Activated CD8-positive, alpha-beta T cell treated with anti-CD3 and anti-CD28 coated beads, Interleukin-2, amount 10 ng/mL, durations not matched to agents 7 days and 5 days (primary cell): ENCODE measurements at places on chromosomes 1 and 21. TPM values are rescaled to one million over a fixed set of nuclear protein-coding genes. Genes with fewer than 3 reads are reported as not detected.

Gene TBX15
- not detected for total RNA-seq

Gene GLUL
- total RNA-seq: 98.0 TPM

Gene MTF2
- 63.2 TPM for total RNA-seq

Gene C1orf185
- not detected for total RNA-seq

Gene IL24
- total RNA-seq: not detected

Gene MX2
- total RNA-seq: 58.6 TPM

Gene LCK
- total RNA-seq: 488 TPM

Gene S100A9
- total RNA-seq: not detected

Gene HSD3B1
- not detected for total RNA-seq

Gene MAP3K21
- total RNA-seq: 0.45 TPM

Gene SLAMF9
- not detected for total RNA-seq

Gene SLC9C2
- not detected for total RNA-seq

Gene TSEN15
- 45.1 TPM for total RNA-seq

Gene STUM
- total RNA-seq: not detected

Gene IL19
- not detected for total RNA-seq

Gene LIPI
- not detected for total RNA-seq

Gene RPTN
- total RNA-seq: not detected

Gene ADAMTSL4
- not detected for total RNA-seq

Gene TMEM54
- total RNA-seq: not detected

Gene ITGB2
- total RNA-seq: 503 TPM

Gene JAK1
- total RNA-seq: 159 TPM

Gene PKN2
- 24.4 TPM for total RNA-seq

Gene TTC22
- total RNA-seq: 6.5 TPM

Gene RHBG
- not detected for total RNA-seq

Gene FHAD1
- total RNA-seq: 0.21 TPM

Gene FAM72C
- total RNA-seq: 19.1 TPM

Gene COL24A1
- total RNA-seq: not detected

Gene EXO1
- 48.2 TPM for total RNA-seq

Gene ZSWIM5
- total RNA-seq: 0.50 TPM

Gene ITSN1
- total RNA-seq: 1.6 TPM

Gene ZNF648
- total RNA-seq: not detected

Gene FMN2
- not detected for total RNA-seq

Gene CDC42
- 365 TPM for total RNA-seq
